ENCODE measurements at places on chromosomes 7 and 10.

GRCh38 chr7:140752533-140752932 lies 56.0 kb downstream of the NDUFB2 start:
- no peak for DNase-seq

DNA sequence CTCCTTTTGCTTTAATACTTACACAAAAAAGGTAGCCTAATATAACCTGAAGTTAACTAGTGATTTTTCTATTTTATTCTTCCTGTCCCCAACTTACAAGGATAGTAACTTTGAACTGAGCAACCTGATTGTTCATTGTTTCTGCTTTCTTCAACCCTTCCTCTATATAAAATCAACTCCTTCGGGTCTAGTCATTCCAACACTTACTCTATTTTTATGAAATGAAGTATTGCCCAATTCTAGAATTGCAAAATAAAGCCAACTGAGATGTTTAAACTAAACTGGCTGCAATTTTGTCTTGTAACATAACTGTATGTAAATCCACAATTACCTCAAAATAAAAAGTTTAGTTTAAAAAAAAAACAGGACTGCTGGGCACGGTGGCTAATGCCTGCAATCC lies 20.3 kb upstream of the DNA2 start:
- DNase-seq: no peak

DNA sequence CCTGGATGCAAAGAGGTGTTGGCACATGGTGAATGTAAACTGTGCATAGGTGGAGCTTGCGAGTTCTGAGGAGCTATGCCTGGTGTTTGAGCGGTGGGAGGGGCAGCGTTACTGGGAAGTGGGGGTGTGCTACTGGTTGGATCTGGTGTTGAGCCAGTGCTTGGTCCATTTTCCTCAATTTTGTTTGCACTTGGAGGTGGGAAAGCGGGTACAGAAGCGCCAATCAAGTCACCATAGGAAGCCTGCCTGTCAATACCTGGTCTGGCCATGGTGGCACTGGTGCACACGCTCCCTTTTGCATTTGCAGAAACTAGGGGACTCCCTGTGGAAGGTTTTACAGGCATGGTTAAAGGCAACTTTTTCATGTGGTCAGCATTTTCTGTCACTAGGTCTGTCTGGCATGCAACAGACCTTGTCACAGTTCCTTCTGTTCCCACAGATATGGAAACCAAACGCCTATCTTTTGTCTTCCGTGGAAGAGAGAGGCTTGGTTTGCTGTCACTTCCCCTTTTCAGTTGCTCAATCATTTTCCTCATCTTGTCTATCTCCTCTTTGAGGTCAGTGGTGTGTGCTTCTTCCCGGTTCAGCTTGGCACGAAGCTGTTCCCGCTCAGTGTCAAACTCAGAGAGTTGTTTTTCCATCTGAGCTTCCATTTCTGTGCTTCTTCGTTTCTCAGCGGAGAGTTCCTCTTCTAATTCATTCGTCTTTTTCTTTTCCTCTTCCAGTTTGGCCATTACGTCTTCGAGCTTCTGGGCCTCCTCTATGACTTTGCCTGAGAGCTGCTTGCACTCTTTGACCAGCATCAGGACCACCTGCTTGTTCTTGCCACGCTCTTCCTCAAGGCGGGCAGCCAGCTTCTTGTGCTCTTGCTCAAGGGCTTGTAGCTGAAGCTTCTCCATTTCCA lies 81.1 kb downstream of the CTTNBP2 start:
- no peak for DNase-seq

- DNase-seq: no peak
Measured at GRCh38 chr10:93844979-93845626, 48.7 kb upstream of the SLC35G1 start.

GRCh38 chr7:23123007-23123406 lies 17.4 kb downstream of the KLHL7 start:
- DNase-seq: no peak

- DNase-seq: no peak
Measured at GRCh38 chr10:100877461-100877850, 35.3 kb upstream of the SLF2 start.

DNA sequence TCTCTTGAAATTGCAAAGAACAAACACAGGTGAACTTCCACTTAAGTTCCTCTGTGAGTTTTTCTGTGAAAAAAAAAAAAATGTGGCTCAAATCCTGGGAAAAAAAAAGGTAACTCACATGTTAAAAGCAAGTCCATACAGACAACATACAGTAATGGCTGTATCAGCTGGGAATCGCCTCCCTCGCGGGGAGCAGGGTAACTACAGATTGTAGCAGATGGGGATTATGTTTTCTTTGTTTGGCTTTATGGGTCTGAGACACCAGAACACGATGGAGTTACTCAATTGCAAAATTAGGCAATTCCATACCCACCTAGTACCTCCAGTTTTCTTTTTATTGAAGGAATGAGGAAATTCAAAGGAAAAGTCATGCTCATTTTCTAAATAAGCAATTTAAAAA lies 42.3 kb downstream of the FEZF1 start:
- no peak for DNase-seq

DNA sequence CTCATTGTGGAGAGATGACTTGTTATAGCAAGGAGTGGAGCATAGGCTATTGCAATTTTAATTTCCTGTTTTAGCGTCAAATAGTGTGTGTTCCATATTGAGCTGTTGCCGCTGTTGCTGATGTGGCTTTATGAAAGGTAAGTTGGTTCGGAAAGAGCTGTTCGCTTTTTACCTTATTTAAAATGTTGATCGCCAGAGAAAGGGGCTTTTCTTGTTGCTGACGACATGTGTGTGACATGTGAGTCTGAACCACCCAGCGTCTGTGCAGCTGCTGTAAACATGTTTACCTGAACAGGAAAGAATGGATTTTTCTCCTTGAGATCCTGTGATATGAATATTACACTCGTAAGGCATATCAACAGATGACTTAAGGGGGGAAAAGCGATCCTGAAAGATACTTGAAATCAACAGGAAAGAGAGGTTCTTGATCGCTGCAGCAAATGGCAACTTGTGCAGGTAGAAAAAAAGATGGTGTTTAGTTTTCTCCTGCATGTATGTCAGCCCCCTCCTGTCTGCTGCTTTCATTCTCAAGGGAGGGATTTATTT lies 2.5 kb downstream of the ZEB1 start:
- no peak for DNase-seq

DNA sequence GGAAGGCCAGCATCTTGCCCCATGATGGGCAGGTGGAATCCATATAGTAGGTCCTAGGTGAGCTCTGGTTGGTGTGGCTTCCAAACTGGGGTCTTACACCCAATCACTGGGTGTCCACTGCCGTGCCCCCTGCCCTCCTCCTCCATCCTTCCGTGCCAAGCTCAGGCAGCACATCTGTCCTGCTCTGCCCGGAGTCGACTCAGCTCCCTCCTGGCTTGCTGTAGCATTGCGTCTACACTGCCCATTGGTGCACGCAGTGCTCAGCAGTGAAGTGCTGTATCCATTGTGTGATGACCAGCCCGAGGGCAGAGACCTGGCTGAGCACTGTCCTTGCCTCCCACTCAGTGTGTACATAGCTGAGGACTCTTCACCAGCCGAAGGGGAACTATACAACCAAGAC lies 148.4 kb downstream of the ADAM12 start:
- no peak for DNase-seq

- DNase-seq: no peak
Measured at GRCh38 chr7:21941611-21942141, 4.0 kb downstream of the CDCA7L start.

GRCh38 chr7:106356-106755 lies 86.0 kb upstream of the FAM20C start:
- DNase-seq: no peak

- no peak for DNase-seq
Measured at GRCh38 chr7:78437118-78437517, 638.5 kb downstream of the PHTF2 start.

DNA sequence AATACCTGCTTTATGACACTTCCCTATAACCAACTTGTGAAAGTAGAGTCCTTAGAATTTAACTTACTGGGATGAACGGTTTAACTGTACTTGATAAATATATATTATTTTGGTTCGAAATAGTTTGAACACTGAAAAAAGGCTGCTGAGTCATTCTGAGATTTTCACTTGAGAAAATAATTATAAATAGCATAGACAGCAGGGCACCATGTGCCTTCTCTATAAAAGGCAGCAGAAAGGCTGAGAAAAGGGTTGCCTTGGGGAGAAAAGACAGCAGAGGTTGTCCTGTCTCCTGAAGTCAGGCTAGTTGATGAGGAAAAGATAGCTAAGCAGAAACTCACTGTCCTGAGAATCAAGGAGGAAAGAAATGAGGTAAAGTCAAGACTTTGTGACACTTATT lies 92.4 kb downstream of the CTTNBP2 start:
- no peak for DNase-seq

- DNase-seq: no peak
Measured at GRCh38 chr10:51932530-51932929, 233.1 kb upstream of the CSTF2T start.

- DNase-seq: no peak
Measured at GRCh38 chr10:122498521-122498920, 37.2 kb downstream of the HTRA1 start.

GRCh38 chr7:1236831-1237701 lies 4.4 kb downstream of the UNCX start:
- DNase-seq: no peak

- no peak for DNase-seq
Measured at GRCh38 chr10:108439397-108439796, 1274.9 kb upstream of the SORCS1 start.

- no peak for DNase-seq
Measured at GRCh38 chr7:99386584-99387238, 12.2 kb downstream of the ARPC1B start.

DNA sequence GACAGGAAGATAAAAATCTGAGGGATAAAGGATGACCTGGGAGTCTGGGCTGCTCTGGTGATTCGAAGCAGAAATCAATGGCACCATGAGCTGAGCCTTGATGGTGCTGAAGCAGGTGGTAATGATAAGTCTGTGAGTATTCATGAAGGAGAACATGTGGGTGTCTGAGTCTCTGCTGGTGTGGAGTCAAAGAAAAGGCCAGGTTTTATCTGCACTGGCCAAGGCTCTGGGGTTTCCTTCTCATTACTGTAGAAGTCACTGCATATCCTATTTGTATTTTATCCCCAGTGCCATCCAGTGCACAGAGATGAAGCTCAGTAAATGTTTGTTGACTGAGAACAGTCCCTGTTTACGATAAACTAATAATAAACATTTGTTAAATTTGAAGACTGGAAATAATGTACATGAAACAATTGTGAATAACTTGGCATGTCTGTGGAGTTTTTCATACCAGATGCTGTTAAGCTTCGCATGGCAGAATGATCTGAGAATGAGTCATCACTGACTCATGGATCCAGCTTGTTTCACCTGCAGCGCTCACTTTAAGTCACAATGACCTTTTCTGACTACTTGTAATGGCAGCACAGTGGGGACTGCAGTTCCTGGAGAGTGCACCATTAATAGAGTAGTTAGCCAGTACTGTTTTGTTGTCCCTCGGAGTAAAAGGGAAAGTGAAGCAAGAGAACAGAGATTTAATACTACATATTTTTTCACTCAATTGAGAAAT lies 538.5 kb downstream of the HTR7 start:
- DNase-seq: no peak

- no peak for DNase-seq
Measured at GRCh38 chr10:79260811-79261740, 86.2 kb upstream of the PPIF start.

- DNase-seq: no peak
Measured at GRCh38 chr10:77514870-77515269, 122.7 kb downstream of the KCNMA1 start.

All from stimulated activated CD4-positive, alpha-beta T cell treated with anti-CD3 and anti-CD28 coated beads, Interleukin-4, amount 100 ng/mL, for 4 hours (primary cell).